ENCODE measurements at places on chromosomes 3 and 15.

GRCh38 chr3:151544164-151544548, 83.3 kb upstream of the IGSF10 start:
- DNase-seq, result no peak

- no peak for DNase-seq
These were observed 141.5 kb upstream of the TBL1XR1 start for GRCh38 chr3:177338697-177339219.

DNA sequence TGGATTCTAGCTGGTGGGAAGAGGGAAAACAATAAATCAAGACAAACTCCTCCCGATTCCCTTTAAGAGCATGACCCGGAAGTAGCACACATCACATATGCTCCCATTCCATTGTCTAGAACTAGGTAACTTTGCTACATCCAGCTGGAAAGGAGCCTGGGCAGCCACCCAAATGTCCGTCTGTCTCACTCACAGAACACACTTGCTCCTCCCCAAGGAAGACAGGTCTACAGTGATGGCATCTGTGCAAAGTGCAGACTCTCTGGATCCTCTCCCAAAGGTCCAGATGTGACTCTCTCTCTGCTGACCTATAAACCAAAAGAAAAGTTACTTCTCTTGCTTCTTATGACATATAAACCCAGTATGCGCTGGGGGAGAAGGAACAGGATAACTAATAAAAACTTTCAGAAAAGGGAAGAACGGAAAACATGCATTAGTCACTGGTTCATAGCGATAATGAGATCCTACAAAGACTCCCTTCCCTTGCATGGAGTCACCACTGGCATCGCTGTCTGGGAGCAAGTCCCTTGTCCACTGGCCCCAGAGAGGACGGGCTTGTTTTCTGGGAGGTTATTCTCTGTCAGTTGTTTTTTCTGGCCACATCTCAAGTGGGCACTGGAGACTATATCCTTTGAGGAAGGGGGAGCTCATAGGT, 29.8 kb upstream of the EPHB3 start:
- DNase-seq, result no peak

DNA sequence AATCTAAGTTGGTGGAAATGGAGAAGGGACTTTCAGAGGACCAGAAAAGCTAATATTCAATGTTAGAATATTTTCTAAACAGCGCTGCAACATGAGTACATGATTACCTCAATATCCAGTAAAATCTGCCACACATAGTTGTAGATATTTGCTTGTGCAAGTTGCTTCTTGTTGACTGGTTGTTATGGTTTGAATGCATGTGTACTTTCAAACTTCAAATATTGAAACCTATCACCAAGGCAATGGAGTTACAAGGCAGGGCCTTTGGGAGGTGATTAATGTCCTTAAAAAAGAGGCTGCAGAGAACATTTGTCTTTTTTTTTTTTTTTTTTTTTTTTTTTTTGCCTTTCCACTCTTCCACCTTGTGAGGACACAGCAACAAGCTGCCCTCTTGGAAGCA, 49.9 kb downstream of the TMCO5A start:
- no peak for DNase-seq

DNA sequence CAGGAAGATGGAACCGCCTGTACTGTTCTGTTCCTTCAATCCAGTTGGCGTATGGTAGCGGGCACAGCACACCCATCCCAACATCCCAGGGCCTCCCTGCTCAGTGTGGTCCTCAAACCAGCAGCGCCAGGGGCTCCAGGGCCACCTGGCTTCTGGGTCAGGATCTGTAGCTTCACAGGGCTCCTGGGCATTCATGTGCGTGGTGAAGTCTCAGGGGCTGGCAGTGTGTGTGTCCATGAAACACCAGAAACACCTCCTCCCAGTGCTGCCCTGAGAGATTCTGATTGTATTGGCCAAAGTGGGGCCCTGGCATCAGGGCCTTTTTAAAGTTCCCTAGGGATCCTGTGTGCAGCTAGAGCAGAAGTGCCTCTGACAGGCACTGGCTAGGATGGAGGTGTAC, 42.1 kb downstream of the ABTB1 start:
- DNase-seq, result no peak

GRCh38 chr15:58543664-58544335, 112.0 kb downstream of the LIPC start:
- no peak for DNase-seq

- DNase-seq, result no peak
These were observed 22.6 kb upstream of the IGSF10 start for GRCh38 chr3:151483488-151483887.

- no peak for DNase-seq
These were observed 31.2 kb downstream of the PLA1A start for GRCh38 chr3:119628816-119629445.

DNA sequence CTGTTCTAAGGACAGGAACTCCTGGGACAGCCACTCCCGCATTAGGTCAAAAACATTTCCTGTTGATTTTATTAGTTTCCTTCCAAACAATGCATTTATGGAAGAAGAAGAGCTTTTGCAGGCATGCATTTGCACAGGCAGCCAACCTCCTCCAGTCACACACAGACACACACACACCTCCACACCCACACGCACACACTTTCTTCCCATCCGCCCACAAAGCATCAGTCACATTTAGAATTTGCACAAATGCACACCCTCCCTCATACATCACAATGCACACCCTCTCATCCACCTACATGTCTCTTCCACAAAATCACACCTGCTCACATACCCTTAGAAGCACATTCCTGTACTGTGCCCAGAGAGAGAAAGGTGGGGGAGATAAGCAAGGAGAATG, 4.1 kb upstream of the TYRO3 start:
- DNase-seq, result no peak

- no peak for DNase-seq
These were observed 100.3 kb downstream of the FNDC3B start for GRCh38 chr3:172139528-172140276.

GRCh38 chr15:31263751-31264558, 62.7 kb upstream of the KLF13 start:
- DNase-seq, result peak; percentile 69

DNA sequence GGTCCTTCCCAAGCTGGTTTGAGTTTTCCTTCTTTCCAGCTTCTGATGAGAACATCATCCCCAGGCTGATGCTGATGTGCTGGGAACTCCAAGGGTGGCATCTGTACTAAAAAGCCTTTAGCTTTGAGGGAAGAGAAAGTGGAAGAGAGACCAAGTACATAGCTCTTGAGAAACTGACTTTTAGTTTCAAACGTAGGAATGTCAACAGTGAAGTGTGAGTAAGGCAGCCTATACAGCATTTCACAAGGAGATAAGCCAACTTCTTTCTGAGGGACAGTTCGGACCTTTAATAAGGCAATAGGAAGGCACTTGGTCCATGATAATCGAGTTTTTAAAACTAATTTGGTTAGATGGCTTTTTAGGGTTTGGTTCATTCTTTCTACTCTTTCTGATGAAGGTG, 53.7 kb downstream of the DLG1 start:
- no peak for DNase-seq

- no peak for DNase-seq
These were observed 329.8 kb upstream of the RASGRP1 start for GRCh38 chr15:38894243-38894948.

DNA sequence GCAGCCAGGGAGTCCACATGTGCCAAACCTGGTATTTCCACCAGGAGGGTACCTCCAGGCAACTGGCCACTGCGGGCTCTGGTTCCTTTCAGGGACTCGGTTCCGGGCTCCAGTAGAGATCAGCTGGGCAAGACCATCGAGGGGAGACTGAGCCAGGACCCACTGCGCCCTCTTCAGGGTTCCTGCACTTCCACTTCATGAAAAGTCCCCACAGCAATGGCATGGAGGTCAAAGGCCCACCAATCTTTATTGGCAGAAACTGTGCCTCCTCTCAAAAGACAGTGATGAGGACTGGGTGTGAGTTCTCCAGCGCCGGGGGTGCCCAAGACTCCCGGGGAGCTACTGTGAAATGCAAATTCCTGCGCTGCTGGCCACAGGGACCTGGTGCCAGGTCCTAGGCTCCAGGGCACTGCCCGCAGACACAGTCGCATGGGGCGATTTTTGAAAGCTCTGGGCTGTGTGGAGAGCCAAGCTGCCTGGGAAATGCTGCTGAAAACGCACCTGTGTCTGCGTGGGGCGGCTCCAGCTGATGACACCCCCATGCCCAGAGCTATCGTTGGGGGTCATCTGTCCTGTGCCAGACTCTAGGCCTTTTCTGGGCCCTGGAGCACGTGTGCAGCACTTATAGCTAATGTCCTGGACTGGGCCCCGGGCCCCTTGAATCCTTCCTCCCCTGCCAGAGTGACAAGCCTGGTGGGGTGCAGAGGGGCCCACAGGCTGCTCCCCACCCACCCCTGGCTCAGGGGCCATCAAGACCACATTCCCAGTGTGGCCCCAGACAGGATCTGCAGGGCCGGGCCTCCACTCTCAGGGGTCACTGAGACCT, 144.0 kb downstream of the NSMCE3 start:
- DNase-seq, result no peak

DNA sequence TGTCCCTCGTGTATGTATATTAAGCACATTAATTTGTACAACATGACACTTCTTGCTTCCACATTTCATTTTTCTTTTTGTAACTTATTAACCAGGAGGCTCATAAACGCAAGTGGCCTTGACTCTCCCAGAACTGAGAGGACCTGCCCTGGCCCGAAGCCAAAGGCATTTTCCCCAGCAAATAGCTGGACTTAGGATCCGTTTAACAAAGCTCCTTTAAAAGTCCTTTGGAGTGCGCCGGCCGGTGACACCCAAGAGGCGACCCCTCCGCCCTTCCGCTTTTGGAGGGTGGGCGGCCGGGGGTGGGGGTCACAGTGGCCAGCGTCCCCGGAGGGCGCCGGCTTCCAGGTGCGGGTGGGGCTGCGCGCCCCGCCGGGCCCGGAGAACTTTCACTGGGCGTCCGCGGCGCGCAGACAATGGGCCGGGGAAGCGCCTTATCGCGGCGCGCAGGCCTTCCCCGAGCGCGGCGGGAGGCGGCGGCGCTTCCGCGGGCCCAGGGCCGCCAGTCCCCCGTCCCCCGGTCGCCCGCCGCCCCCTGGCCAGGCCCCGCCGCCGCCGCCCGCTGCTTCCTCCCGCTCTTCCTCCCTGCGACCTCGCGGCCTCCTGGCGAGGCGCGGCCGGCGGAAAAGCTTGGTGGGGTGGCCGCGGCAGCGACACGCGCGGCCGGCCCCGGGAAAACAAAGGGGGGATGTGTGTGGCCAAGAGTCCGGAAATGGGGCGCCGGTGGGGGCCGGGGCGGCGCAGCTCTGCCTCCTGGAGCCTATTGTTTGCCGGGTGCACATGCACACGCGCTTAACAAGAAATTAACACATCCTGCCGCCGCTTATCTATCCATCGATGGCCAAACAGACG, 613.4 kb downstream of the MCTP2 start:
- no peak for DNase-seq

DNA sequence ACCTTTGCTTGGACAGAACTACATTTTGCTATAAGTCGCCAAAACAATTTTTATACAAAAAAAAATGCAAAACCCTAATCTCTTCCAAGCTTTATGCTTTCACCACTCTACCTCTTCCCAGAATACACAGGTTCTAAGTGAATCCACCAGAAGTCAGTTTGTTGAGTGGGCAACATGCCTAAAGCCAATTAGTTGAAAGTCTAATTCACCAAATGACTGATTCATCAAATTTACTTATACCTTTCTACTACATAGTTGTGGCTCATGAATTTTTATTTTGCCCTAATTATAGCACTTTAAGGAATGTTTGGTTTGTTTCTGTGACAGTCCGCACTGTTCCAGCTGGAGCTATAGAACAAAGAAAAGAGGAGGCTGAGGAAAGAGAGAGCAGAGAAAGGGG, 265.9 kb upstream of the TGFBR2 start:
- DNase-seq, result no peak

GRCh38 chr3:56761887-56762651, 39.7 kb downstream of the ARHGEF3 start:
- no peak for DNase-seq

DNA sequence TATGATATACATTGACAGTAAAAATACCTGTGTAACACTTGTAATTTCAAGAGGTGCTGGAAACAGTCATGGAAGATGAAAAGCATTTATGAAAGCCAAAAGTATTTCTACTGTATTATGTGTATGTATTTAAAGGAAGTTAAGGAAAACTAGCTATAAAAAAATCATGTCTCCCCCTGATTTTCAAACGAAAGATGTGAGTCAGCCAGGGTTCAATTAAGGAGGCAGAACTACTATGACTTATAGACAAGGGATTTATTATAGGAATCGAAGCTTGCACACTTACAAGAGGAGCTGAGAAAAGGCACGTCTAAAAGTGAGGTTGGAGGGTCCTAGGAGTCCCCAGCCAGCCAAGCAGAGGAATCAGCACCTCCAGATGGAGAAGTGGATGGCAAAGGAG, 119.4 kb downstream of the SUCLG2 start:
- DNase-seq, result no peak

DNA sequence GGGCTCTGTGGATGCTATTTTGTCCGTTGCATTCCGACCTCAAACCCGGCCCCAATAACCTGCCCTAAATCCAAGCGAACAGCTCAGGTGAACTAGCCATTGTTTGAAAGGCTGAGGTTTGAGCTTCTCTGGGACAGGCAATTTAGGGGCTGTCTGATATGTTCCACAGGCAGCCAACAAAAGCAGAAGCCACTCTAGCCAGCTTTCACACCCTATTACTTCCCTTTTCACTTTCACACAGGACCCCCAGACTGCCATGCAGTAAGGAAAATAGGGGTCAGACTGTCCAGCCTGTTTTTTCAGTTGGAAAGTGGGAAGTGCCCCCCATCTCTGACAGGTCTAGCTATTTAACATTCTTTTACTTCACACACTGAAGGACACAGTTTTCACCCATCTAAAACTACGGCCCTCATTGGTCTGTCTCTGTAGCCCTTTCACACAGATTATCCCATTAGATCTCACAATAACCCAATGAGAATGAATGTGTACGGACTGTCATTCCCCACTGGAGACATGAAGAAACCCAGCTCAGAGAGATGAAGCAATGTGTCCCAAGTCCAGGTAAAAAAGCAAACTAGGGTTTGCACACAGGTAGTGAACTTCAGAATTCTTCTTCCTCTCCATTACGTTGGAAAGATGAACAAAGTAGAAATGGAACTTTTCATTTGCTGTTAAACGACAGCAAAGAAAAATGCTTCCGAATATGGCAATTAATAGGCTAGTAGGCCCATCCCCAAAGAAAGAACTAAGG, 1.9 kb downstream of the CCDC12 start:
- DNase-seq, result no peak

DNA sequence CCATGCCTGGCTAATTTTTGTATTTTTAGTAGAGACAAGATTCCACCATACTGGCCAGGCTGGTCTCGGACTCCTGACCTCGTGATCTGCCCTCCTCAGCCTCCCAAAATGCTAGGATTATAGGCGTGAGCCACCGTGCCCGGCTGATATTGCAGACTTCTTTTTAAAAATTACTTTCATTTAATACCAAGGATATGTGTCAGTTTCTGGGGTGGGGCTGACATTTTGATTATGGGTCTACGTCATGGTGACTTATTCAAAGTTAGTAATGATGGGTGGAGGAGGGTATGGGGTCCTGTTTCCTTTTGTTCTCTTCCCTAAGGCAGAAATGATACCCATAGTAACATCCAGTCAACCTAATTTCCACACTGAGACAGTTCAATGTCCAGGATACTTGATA, 34.7 kb downstream of the GBE1 start:
- no peak for DNase-seq

- no peak for DNase-seq
These were observed 13.0 kb downstream of the MECOM start for GRCh38 chr3:169650503-169650902.

GRCh38 chr3:13858768-13859520, 20.9 kb downstream of the WNT7A start:
- no peak for DNase-seq

GRCh38 chr3:53097887-53098286, 32.3 kb downstream of the RFT1 start:
- DNase-seq, result no peak

- DNase-seq, result no peak
These were observed 272.0 kb downstream of the KLF13 start for GRCh38 chr15:31598620-31599019.

Data from stimulated activated CD4-positive, alpha-beta T cell treated with anti-CD3 and anti-CD28 coated beads, Interleukin-1b, Interleukin-23, amount 100 ng/mL, for 48 hours (primary cell).